SK-N-SH (cell line): ENCODE measurements at places on chromosomes 4 and X.

GRCh38 chr4:147836807-147837206, 104.9 kb downstream of the ARHGAP10 start:
- H3K27me3 ChIP-seq: no peaks in the 10 kb centered on the region
- peaks cover 7% of the 10 kb centered on the region for H3K4me1 ChIP-seq
- peak overlapping the region; percentile 19; the same call in 1 of the 2 replicates for H3K27ac ChIP-seq
- no peaks in the 10 kb centered on the region for H3K36me3 ChIP-seq
- H3K4me3 ChIP-seq: no peak overlapping the region
- no peak for DNase-seq

GRCh38 chrX:101203761-101204351, 15.7 kb upstream of the DRP2 start:
- H3K36me3 ChIP-seq: no peaks in the 10 kb centered on the region
- no peak for DNase-seq
- no peaks in the 10 kb centered on the region for H3K4me1 ChIP-seq

DNA sequence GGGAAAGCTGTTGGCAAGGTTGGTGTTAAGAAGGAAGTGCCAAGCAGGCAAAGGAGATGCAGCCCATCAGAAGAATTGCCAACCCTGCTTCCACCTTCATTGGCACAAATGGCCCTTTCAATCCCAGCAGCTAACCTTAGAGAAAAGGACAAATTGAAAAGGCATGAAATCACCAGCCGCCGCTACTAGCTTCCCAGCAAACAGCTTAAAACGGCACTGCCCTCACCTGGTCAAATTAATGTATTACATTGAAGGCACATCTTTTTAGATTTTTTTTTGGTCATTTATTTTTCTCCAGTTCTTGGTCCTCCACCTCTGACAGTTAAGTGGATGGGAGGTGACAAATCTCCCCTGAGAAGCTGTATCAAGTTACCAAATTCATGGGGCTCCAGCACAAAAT, 51.0 kb upstream of the NHSL2 start:
- H3K27ac ChIP-seq: no peak overlapping the region
- no peak overlapping the region for H3K4me3 ChIP-seq
- DNase-seq: no peak
- no peaks in the 10 kb centered on the region for H3K4me1 ChIP-seq
- H3K27me3 ChIP-seq: peaks cover 31% of the 10 kb centered on the region; the same call in 1 of the 2 replicates

- no peaks in the 10 kb centered on the region; the same call in 1 of the 2 replicates for H3K4me1 ChIP-seq
- no peaks in the 10 kb centered on the region for H3K27me3 ChIP-seq
- no peak overlapping the region for H3K4me3 ChIP-seq
- no peak overlapping the region for H3K27ac ChIP-seq
- DNase-seq: no peak
Measured at GRCh38 chr4:168731706-168732414, 235.0 kb downstream of the PALLD start.

DNA sequence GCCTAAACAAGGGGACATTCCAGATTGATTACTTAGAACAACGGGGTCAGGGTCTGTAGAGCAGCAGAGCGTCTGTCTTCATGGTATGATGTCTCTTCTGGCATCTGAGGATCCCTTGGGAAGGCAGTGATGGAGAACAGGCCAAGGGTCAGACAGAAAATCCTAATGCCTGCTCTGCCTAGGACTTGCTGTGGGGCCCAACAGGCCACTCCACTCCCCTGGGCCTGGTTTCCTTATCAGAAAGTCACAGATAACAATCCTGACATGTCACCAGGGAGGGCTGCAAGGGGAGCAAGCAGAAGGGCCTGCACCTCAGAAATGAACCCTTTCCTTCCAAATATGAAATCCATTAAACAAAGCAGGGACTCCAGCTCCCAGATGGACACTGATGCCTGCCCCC, 21.4 kb upstream of the ARHGAP6 start:
- H3K27me3 ChIP-seq: no peaks in the 10 kb centered on the region
- H3K4me3 ChIP-seq: no peak overlapping the region
- no peaks in the 10 kb centered on the region for H3K36me3 ChIP-seq
- H3K27ac ChIP-seq: no peak overlapping the region
- DNase-seq: peak; percentile 40

GRCh38 chr4:1285151-1285789, 4.4 kb upstream of the MAEA start:
- DNase-seq: no peak
- H3K27me3 ChIP-seq: no peaks in the 10 kb centered on the region
- H3K4me1 ChIP-seq: peaks cover 6% of the 10 kb centered on the region
- no peaks in the 10 kb centered on the region for H3K36me3 ChIP-seq
- H3K27ac ChIP-seq: no peak overlapping the region
- no peak overlapping the region for H3K4me3 ChIP-seq

- no peak for DNase-seq
- H3K4me3 ChIP-seq: no peak overlapping the region
- H3K27me3 ChIP-seq: no peaks in the 10 kb centered on the region
- no peak overlapping the region for H3K27ac ChIP-seq
Measured at GRCh38 chrX:28351801-28352200, 235.4 kb upstream of the IL1RAPL1 start.

DNA sequence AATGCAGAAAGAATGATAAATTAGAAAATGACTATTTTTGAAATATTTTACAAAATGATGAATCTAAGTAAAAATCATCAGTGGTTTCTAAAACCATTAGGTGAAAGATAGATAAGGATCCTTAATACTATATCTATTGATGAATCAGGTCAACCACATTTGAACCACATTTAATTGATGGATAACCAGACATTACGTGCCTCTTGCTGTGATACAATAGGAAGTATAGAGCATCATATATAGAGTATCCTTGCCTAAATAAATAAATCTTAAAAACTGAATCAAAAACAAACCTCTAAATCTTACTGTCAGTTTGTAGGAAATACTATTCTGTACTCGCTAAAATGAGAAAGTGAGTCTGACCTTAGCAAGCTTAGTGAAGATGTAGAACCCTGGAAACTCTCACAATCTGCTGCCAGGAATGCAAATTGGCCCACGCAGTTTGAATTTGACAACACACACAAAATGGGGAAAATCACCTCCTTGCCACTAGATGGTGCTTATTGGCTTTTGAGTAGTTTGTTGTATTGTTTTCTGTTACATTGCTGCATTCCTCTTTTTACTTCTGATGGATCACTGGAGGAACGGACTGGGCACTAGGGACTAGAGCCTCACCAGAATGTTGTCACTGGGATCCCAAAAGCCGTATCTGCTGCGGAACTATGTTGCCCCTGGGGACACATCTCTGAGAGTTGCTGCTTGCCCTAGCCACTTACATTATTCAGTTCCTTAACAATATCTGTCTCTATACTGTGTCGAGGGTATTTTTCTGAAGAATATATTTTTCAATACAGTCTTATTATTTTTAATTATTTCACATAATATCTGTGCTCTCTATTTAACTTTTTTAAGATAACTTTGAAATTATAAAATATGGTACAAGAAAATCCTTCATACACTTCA, 25.4 kb upstream of the SLAIN2 start:
- H3K36me3 ChIP-seq: no peaks in the 10 kb centered on the region
- peak; percentile 60 for DNase-seq
- H3K27ac ChIP-seq: no peak overlapping the region
- H3K4me1 ChIP-seq: no peaks in the 10 kb centered on the region
- H3K4me3 ChIP-seq: no peak overlapping the region; the same call in 1 of the 2 replicates

- H3K27me3 ChIP-seq: no peaks in the 10 kb centered on the region
- no peaks in the 10 kb centered on the region for H3K36me3 ChIP-seq
- H3K27ac ChIP-seq: no peak overlapping the region
- DNase-seq: no peak
- H3K4me1 ChIP-seq: no peaks in the 10 kb centered on the region
- H3K4me3 ChIP-seq: no peak overlapping the region
Measured at GRCh38 chr4:52164116-52164515, 113.0 kb downstream of the SPATA18 start.

GRCh38 chrX:39175418-39176057, 374.3 kb downstream of the MID1IP1 start:
- no peak overlapping the region for H3K27ac ChIP-seq
- no peak for DNase-seq
- peaks cover 15% of the 10 kb centered on the region; the same call in 1 of the 2 replicates for H3K27me3 ChIP-seq
- H3K4me1 ChIP-seq: no peaks in the 10 kb centered on the region
- H3K4me3 ChIP-seq: no peak overlapping the region

GRCh38 chrX:153521034-153521433, 3.6 kb downstream of the ATP2B3 start:
- H3K27ac ChIP-seq: no peak overlapping the region
- no peaks in the 10 kb centered on the region for H3K36me3 ChIP-seq
- peak; percentile 76 for DNase-seq
- peaks cover 44% of the 10 kb centered on the region for H3K4me1 ChIP-seq
- no peak overlapping the region for H3K4me3 ChIP-seq

GRCh38 chr4:140251571-140251970, 97.6 kb upstream of the MAML3 start:
- peaks cover 43% of the 10 kb centered on the region for H3K4me1 ChIP-seq
- H3K27ac ChIP-seq: peak overlapping the region; percentile 92
- no peaks in the 10 kb centered on the region for H3K27me3 ChIP-seq
- DNase-seq: no peak
- H3K36me3 ChIP-seq: no peaks in the 10 kb centered on the region

DNA sequence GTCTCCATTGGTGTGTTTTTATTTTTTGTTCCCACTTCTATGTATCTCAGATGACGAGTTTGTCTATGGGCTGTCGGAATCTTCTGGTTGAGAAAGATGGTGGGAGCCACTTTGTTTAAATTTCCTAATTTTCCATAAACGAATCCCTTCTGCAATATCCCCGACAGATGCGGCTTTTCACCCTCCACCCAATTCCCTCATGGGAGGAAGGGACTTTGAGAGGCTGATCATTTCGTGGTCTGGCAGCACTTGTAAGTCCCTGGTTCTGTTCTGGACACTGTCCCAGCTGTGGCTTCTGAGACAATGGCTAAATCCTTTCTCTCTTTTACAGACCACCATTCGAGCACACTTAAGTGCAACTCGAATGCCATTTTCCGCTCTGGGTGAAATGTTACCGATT, 72.2 kb upstream of the PUDP start:
- no peak overlapping the region for H3K4me3 ChIP-seq
- no peaks in the 10 kb centered on the region for H3K27me3 ChIP-seq
- no peaks in the 10 kb centered on the region for H3K4me1 ChIP-seq
- no peaks in the 10 kb centered on the region for H3K36me3 ChIP-seq
- no peak for DNase-seq

GRCh38 chr4:164550989-164551712, 202.8 kb upstream of the SMIM31 start:
- no peak overlapping the region for H3K27ac ChIP-seq
- H3K4me3 ChIP-seq: no peak overlapping the region
- H3K4me1 ChIP-seq: no peaks in the 10 kb centered on the region
- no peaks in the 10 kb centered on the region for H3K36me3 ChIP-seq
- no peak for DNase-seq

GRCh38 chrX:31297881-31298280, 226.0 kb upstream of the FTHL17 start:
- no peaks in the 10 kb centered on the region for H3K36me3 ChIP-seq
- no peak overlapping the region for H3K4me3 ChIP-seq
- DNase-seq: no peak
- H3K27ac ChIP-seq: no peak overlapping the region

GRCh38 chrX:8084006-8084405, 87.1 kb downstream of the VCX2 start:
- no peak overlapping the region for H3K4me3 ChIP-seq
- no peak overlapping the region; the same call in 1 of the 2 replicates for H3K27ac ChIP-seq
- H3K27me3 ChIP-seq: no peaks in the 10 kb centered on the region
- DNase-seq: peak; percentile 37

GRCh38 chr4:181043486-181043885, 1199.7 kb upstream of the TENM3 start:
- H3K4me3 ChIP-seq: no peak overlapping the region
- no peaks in the 10 kb centered on the region for H3K36me3 ChIP-seq
- H3K27me3 ChIP-seq: no peaks in the 10 kb centered on the region
- no peak for DNase-seq

DNA sequence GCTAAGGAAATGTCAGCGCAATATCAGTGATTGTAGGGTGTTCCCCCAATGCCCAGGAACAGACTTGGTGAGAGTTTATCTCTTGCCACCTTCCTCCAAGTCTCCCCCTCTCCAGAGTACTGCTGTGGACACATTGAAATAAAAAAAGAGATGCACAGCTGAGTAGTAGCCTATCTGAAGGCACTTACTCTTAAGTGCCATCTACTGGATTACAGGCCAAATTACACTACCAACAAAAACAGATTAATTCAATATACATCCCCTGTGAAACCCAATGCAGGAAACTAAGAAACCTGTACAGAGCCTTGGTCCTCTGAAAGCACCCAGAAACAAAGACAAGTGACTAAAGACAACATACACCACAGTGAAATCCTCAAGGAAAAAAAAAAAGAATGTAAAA, 460.3 kb downstream of the ZIC3 start:
- no peaks in the 10 kb centered on the region for H3K4me1 ChIP-seq
- H3K27me3 ChIP-seq: no peaks in the 10 kb centered on the region
- no peak overlapping the region for H3K4me3 ChIP-seq
- no peak overlapping the region for H3K27ac ChIP-seq

DNA sequence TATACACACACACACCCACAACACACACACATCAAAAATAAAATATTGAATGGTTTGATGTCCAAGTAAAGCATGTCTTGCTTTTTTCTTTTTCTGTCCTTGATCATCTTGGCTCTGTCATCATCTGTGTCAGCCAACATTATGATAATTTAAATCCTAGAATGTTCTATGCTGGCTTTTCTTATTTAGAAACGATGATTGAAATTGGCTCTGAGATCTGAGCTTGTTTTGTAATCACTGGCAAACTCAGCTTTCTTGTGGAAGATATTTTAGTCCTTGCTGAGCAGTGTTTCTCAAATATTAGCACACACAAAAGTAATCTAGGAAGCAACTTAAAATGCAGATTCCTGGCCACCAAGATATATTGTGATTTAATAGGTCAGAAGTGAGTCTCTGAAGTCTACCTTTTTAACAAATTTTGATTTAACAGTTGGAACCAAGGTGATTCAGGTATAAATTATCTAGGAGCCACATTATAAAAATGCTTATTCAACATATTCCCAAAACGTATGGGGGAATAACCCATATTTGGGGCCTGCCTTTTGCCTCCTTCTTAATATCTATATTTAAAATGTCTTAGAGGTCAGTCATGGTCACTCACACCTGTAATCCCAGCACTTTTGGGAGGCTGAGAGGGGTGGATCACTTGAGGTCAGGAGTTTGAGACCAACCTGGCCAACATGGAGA, 24.0 kb upstream of the DSPP start:
- no peak overlapping the region for H3K27ac ChIP-seq
- no peak overlapping the region for H3K4me3 ChIP-seq
- DNase-seq: no peak
- peaks cover 7% of the 10 kb centered on the region for H3K4me1 ChIP-seq
- no peaks in the 10 kb centered on the region for H3K36me3 ChIP-seq

- H3K4me3 ChIP-seq: no peak overlapping the region
- DNase-seq: no peak
- no peaks in the 10 kb centered on the region for H3K27me3 ChIP-seq
- H3K27ac ChIP-seq: no peak overlapping the region
- no peaks in the 10 kb centered on the region for H3K36me3 ChIP-seq
Measured at GRCh38 chrX:139936259-139936658, 3.4 kb upstream of the ATP11C start.
